ENCODE measurements at places on chromosomes 6 and 20.

GRCh38 chr20:50286174-50286511 is 95.5 kb downstream of the CEBPB start:
- DNase-seq: no peak

DNA sequence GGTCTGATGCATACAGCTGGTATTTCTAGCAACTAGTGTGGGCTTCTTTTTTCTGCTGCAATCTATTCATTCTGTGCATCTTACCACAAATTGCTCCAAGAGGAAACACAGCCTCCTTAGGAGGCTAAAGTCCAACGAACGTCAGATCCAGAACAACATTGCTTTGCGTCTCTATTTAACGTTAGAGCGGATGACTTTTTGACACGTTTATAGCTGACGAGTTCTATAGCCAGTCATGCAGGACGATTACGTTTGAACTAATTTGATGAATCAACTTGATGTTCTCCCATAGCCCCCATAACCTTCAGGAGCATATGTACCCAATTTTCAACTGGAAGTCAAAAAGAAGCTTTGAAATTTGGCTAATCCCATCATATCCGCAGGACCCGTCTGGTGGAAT is 59.9 kb downstream of the TSHZ2 start:
- DNase-seq: peak; percentile 52

- DNase-seq: peak; percentile 91
Observed at GRCh38 chr6:142728910-142729481, 216.0 kb downstream of the HIVEP2 start.

DNA sequence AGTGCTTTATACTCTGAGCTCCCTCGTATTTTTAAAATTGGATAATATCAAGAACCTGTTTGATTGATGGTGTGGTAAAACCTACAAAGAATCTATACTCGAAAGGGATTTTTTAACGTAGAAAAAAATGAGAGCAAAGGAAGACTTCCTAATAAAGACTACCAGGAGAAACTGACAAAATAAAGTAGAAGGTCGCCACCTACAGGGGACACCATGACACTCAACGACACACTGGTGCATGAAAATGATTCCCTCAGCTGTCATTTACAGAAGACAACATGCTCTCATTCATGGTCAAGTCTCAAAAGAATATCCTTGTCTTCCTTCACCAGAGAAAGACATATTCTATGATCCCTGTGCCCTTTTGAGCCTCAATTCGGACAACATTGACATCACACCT is 10.1 kb upstream of the NHSL1 start:
- DNase-seq: peak; percentile 48

DNA sequence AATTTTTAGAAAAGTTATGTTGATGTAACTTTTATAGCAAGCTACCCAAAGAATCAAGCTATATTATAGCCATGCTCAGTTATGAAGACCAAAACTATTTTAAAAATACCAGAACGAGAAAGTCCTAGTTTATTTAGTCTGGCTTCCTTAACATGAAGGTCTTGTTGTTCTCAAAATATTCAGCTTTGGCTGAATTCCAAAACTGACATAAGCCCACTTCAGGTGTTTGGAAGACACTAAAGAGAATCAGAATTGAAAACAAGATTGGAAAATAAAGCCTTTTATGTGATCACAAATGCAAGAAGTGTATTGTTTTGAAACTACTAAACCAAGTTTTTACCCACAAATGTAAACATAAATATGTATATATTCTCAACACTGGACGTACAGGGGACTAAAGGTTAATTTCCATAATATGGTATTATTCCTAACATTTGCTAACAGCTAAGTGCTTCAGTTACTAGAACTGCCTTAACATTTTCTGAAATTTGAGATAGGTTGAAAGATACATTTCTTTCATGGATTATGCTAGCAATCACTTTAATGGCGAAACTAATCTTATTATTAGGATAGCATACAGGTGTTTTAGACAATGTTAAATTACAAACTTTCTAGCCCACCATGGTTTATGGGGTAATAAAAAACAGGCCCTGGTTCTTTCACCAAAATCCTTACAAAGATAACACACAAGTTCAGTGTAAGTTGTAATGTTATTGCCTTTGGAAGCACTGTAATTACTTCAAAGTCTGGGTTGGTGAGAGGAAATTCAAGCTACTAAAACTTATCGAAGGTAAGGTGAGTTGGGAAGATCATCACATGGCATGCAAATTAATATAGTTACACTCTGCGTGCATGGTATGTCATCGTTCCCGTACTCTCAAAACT is 1.6 kb downstream of the MAP3K5 start:
- no peak for DNase-seq

DNA sequence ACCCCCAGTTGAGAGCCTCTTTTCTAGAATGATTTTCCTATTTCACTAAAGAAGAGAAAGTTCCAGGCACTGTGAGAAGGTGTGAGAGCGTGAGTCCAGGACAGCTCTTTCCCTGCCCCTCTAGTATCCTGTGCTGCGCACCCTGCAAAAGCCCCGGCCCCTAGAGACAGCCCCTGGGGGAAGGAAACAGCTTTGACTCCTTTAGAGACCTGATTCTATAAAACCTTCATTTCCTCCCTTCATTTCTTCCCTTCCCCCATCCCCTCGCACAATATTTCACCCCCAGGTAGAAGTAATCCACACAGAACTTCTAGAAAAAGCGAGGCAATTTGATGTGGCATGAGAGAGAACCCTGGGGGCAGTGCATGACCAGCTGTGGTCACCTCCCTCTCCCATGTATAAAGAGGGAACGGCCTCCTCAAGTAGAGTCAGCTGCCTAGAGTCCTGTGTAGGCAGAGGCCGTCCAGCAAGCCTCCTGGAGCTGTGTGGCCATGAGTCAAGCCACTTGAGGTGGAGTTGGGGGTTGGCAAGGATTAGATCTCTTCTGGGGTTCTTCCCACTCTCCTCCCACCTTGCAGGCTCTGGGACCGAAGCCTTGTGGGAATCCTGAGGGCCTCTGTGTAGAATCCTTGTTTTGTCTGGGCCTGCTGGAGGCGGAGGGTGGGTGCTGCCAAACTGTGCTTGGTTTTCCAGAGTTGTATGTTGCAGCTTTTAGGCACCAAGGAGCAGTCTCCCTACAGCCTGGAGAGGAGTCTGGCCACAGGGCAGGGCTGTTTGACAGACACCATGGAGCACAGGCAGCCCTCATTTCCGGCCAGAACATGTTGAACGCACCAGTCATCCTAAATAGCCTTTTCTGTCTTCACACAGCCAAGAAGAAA is 41.7 kb downstream of the CHMP4B start:
- no peak for DNase-seq

DNA sequence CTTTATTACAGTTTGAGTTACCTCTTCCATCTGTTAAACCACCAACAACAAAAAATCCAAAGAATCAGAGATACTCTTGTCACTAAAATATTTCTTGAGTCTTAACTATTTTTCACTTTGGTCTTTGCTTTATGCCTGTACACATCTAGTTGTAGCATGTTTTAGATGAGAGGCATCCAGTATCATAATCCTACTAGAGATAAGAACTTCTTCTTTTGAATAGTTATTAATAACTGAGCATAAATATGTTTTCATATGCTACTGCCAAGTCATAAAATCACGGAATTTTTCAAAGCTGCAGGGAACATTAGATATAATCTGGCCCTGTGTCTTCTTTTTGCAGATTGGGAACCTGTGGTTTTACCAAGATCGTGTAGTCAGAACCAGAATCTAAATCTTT is 55.3 kb downstream of the STK4 start:
- DNase-seq: no peak

DNA sequence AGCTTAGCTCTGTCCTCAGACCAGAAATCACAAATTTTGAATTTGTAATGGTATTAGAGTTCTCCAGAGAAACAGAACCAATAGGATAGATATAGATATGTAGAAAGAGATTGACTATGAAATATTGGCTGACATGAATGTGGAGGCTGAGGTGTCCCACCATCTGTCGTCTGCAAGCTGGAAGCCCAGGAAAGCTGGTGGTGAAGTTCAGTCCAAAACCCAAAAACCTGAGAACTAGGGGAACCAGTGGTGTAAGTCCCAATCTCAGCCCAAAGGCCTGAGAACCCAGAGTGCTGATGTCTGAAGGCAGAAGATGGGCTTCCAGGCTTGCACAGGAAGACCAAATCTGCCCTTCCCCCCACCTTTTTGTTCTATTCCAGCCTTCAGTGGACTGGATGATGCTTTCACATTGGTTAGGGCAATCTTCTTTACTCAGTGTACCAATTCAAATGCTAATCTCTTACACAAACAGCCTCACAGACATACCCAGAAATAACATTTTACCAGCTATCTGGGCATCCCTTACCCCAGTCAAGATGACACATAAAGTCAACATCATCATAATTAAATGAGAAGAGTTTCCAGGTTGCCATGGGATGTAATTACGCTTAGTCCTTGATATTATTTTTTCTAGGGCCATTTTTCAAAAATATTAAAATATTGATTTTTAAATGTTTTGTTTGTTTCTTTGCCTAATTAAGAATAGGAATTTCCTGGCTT is 570.8 kb downstream of the UTRN start:
- no peak for DNase-seq

DNA sequence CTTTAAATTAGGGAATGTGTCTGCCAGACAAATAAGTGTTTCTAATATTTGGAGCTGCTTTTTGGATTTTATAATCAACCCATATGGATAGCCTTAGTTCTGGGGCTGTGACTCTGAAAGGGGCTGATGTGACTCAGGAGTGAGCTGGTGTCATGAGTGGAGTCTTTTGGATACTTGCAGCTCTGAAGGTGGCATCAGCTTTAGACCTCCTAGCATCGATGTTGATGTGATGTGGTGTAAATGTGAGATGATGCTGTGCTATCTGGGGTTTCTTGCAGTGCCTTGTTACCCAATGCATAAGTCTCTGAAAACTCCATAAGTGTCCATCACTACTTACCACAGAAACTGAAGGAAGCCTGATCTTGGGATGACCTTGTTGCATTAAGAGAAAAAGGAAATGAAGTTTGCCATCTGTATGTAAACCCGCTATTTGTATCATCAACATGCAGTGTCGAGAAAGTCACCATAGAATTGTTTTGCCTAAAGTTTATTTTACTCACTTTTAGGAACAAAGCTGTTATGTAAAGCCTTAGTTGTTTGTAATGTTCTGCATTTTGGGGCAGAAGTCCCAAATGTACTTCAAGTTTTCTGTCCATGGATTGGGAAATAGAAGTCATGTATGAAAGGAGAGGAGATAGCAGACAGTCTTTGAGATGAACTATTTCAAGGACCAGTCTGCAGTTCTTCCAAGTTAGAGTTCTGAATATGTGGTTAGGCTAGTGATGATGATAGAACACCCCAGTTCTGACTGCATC is 8.0 kb downstream of the FOXO3 start:
- DNase-seq: no peak

DNA sequence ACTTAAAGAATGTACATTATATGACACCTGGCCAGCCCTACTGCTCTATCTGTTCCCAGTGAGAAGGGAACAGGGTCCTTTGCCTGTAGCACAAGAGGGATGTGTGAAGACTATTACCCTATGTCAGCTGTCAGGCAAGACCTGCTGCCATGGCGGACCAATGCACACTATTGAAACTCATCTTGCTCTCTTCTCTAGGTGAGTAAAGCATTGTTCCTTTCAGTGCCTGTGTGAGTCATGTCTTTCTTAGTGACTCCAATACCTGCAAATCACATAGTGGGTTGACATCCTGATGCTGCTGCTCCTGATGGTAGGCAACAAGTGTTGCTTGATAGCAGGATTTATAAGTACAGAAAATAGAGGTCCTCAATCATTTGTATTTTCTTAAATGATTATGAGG is 48.8 kb upstream of the SYNCRIP start:
- no peak for DNase-seq

GRCh38 chr6:141403827-141404226 is 728.9 kb upstream of the GJE1 start:
- DNase-seq: no peak

DNA sequence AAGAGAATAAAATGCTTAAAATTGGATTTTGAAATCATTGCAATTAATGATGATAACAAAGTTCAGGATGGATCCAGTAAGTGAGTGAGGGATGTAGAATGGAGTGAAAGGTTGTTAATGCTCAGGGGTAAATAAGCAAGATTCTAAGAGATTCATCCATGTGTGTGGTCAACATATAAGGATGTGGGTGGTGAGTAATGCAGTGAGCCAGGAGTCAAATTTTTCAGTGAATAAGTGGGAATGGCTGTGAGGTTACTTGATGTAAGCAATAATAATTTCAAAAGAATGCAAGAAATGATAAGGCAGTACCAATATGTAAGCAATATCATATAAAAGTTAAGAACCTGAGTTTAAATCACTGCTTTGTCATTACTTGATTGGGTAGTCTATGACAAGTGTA is 207.5 kb upstream of the ADGRB3 start:
- DNase-seq: peak; percentile 83

- no peak for DNase-seq
Observed at GRCh38 chr6:32974541-32975308, 6.3 kb downstream of the BRD2 start.

DNA sequence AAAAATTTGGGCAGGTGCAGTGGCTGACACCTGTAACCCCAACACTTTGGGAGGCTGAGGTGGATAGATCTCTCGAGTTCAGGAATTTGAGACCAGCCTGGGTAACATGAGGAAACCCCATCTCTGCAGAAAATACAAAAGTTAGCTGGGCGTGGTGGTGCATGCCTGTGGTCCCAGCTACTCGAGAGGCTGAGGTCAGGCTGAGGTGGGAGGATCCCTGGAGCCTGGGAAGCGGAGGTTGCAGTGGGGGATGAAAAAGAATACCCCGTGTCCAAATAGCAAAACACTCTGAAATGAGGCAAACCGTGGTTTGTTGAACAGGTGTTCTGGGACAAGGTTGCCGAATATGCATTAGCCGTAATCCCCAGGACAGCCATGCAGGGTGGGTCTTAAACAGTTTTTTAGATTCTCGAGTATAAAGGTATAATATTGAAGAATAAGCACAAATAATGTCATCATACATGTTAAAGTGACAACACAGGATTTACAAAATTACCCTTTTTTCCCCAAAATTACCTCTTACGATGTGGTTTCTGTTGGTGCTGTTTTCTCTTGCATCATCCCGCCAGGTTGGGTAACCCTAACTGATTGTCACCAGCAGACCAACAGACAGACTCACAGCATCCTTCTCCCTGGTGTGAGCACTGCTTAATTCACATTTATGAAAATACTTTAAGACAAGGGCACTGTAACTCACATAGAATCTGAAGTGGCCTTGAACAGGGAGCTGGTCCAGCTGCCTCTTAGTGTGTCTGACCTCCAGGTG is 9.1 kb downstream of the DNAJC5 start:
- DNase-seq: no peak

- no peak for DNase-seq
Observed at GRCh38 chr6:25434921-25435320, 155.7 kb downstream of the CARMIL1 start.

GRCh38 chr6:105838171-105838570 is 248.0 kb upstream of the PRDM1 start:
- peak; percentile 78 for DNase-seq

- DNase-seq: no peak
Observed at GRCh38 chr6:94005835-94006234, 586.5 kb upstream of the EPHA7 start.

DNA sequence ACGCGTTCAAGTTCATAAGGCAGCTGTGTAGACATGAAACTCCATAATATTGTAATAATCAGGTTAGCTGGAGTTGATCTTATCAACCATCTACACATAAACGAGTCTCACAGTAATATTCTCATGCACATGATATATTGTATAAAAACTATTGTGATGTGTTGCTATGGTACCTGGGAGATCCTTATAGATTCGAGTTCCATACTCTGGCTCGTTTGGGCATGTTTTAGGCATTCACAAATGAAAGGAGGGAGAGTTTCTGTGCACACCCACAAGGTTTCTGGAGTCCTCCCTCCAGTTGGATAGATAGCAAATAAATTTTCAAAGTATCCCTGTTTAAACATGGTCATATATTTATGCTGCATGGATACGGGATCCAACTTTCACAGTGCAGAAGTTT is 567.5 kb upstream of the SLC35B3 start:
- DNase-seq: no peak

All from fibroblast of skin of right biceps (primary cell).